ENCODE measurements at places on chromosomes 3 and 15. TPM values are rescaled to one million over a fixed set of nuclear protein-coding genes. Genes with fewer than 3 reads are reported as not detected.

Gene DUOX2
- 0.08 TPM for polyA plus RNA-seq

Gene CXCR6
- polyA plus RNA-seq, result 1.1 TPM

Gene TMCO5A
- 0.15 TPM for polyA plus RNA-seq

Gene RAB6B
- polyA plus RNA-seq, result 8.1 TPM

Gene SLC22A13
- not detected for polyA plus RNA-seq

Gene ACVR2B
- 1.3 TPM for polyA plus RNA-seq

Gene TNFAIP8L3
- polyA plus RNA-seq, result 17.5 TPM

Gene AEN
- 11.4 TPM for polyA plus RNA-seq

Gene IQSEC1
- polyA plus RNA-seq, result 9.5 TPM

Gene PARP15
- 0.61 TPM for polyA plus RNA-seq

Gene GPR62
- polyA plus RNA-seq, result not detected

Gene CFAP20DC
- polyA plus RNA-seq, result not detected

Gene KLHL24
- polyA plus RNA-seq, result 10.1 TPM

Gene TGM4
- not detected for polyA plus RNA-seq

Gene GNAT1
- polyA plus RNA-seq, result 0.13 TPM

Gene GOLGA8M
- 3.7 TPM for polyA plus RNA-seq

Gene SEC62
- polyA plus RNA-seq, result 44.2 TPM

Data from adipose tissue (tissue), 3 donors.